ENCODE measurements at places on chromosomes 11 and 22. TPM values are rescaled to one million over a fixed set of nuclear protein-coding genes. Genes with fewer than 3 reads are reported as not detected.

DNA sequence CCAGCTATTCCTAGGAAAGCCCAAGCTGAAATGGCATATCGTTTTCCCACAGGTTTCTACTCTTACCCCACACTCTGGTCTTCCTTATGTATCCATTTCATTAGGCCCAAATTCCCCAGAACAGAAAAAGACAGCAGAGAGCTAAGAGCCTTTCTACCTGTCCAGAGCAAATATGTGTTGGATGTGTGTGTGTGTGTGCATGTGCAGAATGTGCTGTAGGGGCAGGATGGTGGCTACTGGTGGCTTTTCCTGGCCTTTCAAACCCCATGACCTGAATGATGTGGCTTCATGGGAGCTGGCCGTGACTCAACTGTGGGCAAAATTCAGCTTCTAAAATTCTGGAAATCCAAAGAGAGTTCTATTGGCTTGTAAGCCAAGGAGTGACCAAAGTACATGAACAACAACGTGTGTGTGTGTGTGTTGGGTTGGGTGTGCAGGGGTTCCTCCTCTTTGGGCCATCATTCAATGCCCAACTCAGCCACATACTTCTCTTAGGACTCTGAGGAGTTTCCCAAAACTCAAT, 421.4 kb upstream of the CADM1 start:
- DNase-seq, result no peak
- H3K36me3 ChIP-seq, result no peaks in the 10 kb centered on the region
- H3K4me1 ChIP-seq, result peaks cover 6% of the 10 kb centered on the region

CHADL gene
- 0.70 TPM for total RNA-seq

- H3K27me3 ChIP-seq, result no peaks in the 10 kb centered on the region
- no peak overlapping the region for H3K27ac ChIP-seq
- DNase-seq, result no peak
- peak overlapping the region; percentile 48 for H3K4me3 ChIP-seq
Observed at GRCh38 chr11:99069856-99070444, 49.2 kb downstream of the CNTN5 start.

DNA sequence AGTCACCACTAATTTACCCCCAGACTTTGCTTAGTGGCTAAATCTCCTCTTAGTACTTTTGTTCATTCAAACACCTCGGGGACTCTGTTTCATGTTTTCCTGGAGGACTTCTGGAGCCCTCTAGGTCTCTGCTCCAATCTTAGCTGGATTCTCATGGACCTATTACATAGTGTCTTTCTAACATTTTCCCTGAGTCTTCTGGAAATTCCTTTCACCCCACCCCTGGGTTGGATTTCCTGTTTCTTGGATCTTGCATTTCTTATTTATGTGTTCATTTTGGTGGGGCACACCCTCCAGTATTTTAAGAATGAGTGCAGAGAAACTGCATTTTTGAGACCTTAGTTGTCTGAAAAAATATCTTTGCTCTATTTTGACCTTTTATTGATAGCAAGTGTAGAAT, 220.1 kb downstream of the BLID start:
- H3K4me1 ChIP-seq, result peaks cover 4% of the 10 kb centered on the region
- H3K4me3 ChIP-seq, result no peak overlapping the region
- H3K27ac ChIP-seq, result no peak overlapping the region
- no peak for DNase-seq
- peaks cover 6% of the 10 kb centered on the region for H3K27me3 ChIP-seq

BAD gene
- total RNA-seq, result 49.3 TPM

MB gene
- total RNA-seq, result not detected

E2F8 gene
- 1.4 TPM for total RNA-seq

YPEL4 gene
- 2.9 TPM for total RNA-seq

DNA sequence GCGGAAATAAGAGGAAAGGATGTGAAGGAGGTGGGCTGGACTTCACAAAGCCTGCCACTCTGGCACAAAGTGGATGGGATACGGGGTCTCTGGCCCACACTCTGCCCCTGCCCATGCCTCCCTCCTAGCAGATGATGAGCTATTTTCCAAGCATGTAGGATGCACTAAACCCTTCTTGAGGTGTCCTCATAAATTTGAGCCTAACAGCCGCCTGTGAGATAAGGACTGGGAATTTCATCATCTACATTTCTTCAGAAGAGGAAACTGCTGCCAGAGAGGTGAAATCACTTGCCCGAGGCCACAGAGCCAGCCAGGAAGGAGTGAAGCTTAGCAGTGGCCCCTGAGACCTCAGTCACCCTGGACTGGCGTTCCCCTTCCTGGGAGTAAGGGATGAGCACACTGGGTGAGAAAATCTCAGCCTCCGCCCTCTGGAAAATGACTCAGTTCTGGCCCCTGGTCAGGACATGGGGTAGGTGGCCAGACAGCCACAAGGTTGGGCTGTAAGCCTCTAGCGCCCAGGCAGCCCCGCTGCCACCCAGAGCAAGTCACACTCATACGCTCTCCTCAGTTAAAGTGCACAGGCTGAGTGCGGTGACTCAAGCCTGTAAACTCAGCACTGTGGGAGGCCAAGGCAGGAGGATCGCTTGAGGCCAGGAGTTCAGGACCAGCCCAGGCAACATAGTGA, 27.9 kb downstream of the MB start:
- no peaks in the 10 kb centered on the region for H3K36me3 ChIP-seq
- H3K4me3 ChIP-seq, result no peak overlapping the region
- no peak for DNase-seq
- no peak overlapping the region for H3K27ac ChIP-seq
- H3K4me1 ChIP-seq, result no peaks in the 10 kb centered on the region
- H3K27me3 ChIP-seq, result no peaks in the 10 kb centered on the region

MS4A15 gene
- not detected for total RNA-seq

- no peaks in the 10 kb centered on the region for H3K36me3 ChIP-seq
- H3K27me3 ChIP-seq, result no peaks in the 10 kb centered on the region
- no peaks in the 10 kb centered on the region for H3K4me1 ChIP-seq
Observed at GRCh38 chr11:7450836-7451235, 34.5 kb upstream of the OLFML1 start.

GRCh38 chr11:44426958-44427357, 117.0 kb upstream of the ALX4 start:
- H3K27ac ChIP-seq, result no peak overlapping the region
- H3K27me3 ChIP-seq, result no peaks in the 10 kb centered on the region
- no peak for DNase-seq
- no peak overlapping the region for H3K4me3 ChIP-seq
- no peaks in the 10 kb centered on the region for H3K4me1 ChIP-seq
- no peaks in the 10 kb centered on the region for H3K36me3 ChIP-seq

OR52I2 gene
- total RNA-seq, result not detected

DNA sequence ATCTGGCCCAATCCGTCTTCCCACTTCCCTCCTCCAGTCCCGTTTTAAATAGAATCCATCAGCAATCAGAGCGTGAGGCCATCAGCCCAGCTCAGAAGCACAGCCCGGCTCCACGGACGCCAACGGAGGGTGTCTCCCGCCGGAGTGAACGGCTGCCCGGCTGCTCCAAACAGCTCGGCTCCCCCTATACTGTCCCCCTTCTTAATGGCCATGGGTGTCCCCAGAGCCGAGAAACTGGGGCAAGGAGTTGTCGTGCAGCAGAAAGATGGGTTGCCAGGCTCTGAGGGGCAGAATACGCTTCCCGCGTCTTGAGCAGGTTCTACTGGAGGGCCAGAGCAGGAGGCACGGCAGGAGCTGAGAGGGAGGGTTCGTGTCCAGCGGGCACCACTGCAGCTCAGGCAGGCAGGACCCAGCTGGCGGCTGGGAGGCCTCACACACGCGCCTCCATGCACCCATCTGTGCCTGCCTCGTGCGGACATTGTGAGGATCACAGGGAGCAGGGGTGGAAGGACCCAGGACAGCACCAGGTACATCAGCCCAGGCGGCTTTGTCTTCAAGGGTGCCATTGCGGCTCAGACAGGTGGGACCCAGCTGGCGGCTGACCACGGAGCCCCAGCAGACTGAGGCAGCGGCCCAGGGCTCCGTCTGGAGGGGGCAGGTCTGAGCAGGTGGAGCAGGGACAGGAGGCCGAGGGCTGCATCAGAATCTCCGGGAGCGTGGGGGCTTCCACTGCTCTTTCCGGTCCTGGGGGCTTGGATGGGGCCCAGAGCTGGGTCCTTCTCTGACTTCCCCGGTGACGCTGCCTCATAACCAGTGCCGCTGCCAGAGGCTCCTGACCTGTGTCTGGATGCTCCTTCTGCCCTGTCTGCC, 882.7 kb downstream of the BRD1 start:
- no peaks in the 10 kb centered on the region for H3K27me3 ChIP-seq
- DNase-seq, result peak; percentile 49
- H3K36me3 ChIP-seq, result no peaks in the 10 kb centered on the region
- H3K27ac ChIP-seq, result no peak overlapping the region

FZD4 gene
- total RNA-seq, result 45.3 TPM

DNA sequence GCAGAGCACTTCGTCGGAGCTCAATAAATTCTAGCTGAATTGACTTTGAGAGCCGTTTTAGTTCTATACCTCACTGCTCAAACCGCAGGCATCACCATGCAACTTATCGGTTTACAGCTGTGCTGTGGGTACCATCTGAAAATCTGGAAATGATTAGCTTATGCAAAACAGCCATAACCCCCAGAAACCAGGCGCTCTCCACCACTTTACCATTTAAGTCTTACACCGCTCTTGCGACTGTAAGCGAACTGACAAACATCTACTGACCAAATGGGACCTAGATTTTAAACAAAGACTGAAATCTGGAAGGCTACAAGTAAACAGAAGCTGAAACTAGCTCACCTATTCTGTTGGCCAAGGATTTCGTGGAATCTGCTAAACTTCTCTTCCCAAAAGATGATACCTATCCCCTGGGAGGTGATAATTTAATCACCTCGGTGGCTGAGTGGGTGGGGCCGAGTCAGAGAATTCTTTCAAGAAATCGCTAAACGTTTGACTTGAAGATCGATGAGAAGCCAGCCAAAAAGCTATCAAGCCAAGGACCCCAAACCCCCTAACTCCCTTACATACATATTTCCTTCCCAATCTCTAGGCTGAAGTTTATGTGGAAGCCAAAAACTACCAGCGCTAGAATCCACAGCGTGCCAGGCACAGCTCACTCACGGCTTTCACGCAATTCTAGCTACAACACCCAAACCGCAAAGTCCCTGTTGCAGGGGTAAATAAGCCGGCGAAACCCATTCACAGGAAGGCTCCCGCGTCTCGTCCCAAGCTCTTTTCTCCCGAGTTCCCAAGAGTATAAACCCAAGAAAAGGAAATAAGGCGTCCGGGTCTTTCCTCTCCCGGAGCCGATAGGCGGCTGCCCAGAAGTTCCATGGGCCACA, 644 bp downstream of the SPTY2D1 start:
- H3K27ac ChIP-seq, result peak overlapping the region; percentile 92
- peak overlapping the region; percentile 98 for H3K4me3 ChIP-seq
- peaks cover 18% of the 10 kb centered on the region for H3K4me1 ChIP-seq
- H3K27me3 ChIP-seq, result no peaks in the 10 kb centered on the region
- H3K36me3 ChIP-seq, result peaks cover 6% of the 10 kb centered on the region

DNA sequence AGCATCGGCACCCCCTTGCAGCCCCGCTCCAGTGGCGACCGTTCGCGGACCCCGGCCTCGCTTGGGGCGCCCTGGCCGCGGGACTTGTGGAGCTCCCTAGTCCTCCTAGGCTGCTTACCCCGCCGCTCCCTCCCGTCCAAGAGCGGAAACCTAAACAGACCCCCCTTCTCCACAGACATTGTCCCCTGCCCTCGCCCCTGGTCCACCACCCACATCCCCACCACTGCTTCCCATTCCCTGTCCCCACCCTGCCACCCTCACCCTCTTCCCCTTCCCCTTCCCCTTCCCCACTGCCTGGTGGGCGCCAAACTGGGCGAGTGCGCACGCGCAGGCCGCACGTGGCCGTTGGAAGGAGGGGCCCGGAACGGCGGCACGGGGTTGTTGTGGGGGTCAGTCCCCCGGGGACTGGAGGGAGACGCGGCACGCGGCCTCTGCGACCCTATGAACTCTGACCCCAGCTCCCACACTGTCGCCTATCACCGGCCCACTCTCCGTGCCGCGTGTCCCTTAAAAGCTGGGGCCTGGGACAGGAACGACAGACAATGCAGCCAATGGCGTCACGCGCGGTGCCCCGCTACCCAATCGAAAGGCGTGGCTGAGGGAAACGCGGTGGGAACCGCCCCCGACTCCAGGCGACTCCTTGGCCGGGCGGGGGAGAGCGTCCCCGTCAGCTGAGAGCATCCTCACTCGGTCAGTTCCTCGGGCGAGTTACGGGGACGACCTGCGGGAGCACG, at the start of gene SNX32:
SNX32 (plus strand) TSS at position 667 of the 734 bp plus-strand sequence. CDS start 103 bp downstream, outside the sequence.
- H3K27ac ChIP-seq, result peak within 1 kb of the TSS; percentile 62
- no peaks in the 10 kb centered on the region for H3K36me3 ChIP-seq
- peaks cover 4% of the 10 kb centered on the region for H3K4me1 ChIP-seq

Data from spleen (tissue), 13 donors.